ENCODE measurements at places on chromosomes 3 and 15.

- DNase-seq, result no peak
These were observed 69.1 kb upstream of the PROK2 start for GRCh38 chr3:71854096-71854495.

DNA sequence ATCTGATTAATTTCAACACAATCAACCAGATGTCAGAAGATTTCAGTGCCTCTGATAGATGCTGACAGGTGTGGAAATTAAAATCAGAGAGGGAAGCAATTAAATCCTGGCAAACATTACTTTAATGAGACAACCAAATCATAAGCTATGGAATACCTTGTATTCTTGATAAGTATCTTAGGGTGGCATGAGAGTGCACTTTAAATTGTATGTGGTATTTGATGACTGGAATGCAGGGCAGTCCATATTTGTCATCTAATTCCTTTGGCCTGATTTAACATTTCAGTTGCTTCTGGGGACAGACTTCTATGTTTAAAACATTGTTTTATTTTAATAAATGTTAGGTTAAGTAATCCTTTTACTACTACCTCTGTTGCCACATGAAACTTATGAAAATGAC lies 184.1 kb downstream of the LPP start:
- DNase-seq, result no peak

- DNase-seq, result no peak
These were observed 41.0 kb downstream of the EPHB3 start for GRCh38 chr3:184602372-184603150.

DNA sequence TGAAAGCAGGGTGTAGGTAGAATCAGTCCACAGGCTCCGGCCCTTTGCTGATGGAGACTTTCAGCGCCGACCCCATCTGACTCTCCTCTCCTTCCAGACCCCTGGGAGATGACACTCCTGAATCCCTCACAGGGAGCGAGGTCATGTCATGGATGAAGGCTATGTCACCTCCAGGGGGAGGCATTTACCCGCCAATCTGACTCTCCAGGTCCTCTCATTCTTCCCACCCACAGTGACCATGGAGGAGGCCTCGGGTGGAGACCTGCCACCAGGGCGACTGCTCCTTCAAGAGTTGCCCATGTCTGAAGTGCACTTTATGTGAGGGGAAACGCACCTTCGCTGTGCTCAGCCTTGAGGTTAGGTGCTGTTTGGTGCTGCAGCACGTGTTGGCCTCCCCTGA lies 112.7 kb downstream of the KLF13 start:
- no peak for DNase-seq

DNA sequence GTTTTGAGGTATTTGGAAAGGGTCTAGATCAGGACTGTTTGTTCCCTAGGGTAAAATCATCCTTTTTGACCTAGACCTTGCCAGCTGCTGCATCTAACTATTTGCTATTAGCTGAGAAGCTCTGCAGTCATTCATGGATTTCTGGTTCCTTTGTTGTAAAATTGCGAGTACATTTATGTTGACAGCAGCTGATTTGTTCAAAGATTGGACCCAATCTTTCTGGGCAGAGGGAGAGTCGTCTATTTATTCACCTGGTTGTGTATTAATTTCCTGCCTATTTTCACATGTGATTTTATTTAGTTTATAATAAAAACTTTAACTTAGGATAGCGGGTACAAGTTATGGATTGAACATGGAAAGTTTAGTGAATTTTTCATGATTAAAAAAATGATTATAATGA lies 236.3 kb downstream of the CNTN4 start:
- DNase-seq, result no peak

DNA sequence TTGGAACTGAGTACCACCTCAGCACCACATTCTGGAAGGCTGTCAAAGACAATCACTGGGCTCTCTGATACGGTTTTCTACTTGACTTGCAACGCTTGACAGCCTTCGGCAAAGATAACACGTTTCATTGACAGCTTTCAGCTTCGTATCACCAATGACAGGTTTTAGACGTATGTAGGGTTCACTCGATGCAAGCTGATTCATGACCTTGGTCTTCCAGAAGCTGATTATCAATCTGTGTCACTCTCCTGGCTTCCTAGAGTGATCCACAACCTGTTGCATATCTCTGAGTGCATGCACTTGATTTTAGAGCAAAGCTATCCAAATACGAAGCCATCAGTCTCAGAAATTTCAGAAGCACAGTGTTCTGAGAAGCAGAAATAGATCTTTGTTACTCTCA lies 381.6 kb downstream of the FEZF2 start:
- DNase-seq, result no peak

- no peak for DNase-seq
These were observed 271.2 kb upstream of the ROPN1 start for GRCh38 chr3:124263168-124263567.

- DNase-seq, result no peak
These were observed 5.9 kb downstream of the ZDHHC23 start for GRCh38 chr3:113953677-113954076.

DNA sequence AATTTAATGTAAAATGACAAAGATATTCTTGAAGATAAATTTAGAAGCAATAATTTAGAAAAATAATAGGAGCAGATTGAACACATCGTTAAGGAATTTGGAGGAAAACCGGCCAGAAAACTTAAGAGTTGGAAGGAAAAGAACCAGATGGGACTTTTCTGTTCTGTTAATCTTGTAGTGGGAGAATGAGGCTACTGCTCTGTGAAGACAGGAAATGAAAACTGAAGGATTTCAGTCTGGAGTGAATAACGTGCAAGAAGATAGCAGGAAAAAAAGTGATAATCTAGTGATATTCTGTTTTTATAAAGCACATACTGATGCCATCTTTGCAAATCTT lies 74.2 kb downstream of the DPPA2 start:
- no peak for DNase-seq

GRCh38 chr3:11737742-11738141 lies 94.0 kb upstream of the VGLL4 start:
- DNase-seq, result no peak

GRCh38 chr15:43100971-43101370 lies 4.9 kb downstream of the UBR1 start:
- DNase-seq, result no peak

DNA sequence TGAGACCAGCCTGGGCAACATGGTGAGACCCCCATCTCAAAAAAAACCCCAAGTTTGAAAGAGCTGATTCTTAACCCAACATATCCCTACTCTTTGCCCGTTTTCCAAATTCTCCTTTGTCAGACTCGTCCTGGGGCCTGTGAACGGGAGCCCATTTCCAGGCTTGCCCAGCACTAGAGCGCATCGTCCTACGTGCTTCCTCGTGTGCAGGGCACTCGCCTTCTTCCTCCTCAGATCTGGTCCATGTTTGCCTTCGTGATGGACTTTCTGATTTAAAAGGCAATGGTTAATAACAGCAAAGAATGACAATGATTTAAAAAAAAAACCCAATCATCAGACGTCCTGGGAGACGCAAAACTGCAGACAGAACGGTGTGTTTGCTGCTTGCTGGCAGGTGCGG lies 10.1 kb downstream of the MELTF start:
- no peak for DNase-seq

DNA sequence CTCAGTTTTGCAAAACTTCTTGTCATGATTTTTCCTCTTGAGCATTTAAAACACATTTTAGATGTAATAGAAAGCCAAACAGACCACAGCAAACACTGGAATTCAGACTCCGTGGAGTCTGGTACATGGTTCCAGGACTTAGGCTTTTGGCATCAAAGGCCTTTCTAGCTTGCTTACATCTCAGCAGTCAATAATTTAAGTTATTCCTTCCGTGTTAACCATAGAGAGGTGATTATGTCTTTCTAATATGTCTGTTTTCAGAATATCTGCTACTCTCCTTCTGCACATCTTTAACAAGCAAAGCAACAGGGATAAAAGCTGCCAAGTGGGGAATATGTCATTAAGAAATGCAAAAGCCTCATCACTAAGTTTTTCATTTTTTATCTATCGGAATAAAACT lies 171.7 kb upstream of the CRBN start:
- DNase-seq, result no peak

- DNase-seq, result no peak
These were observed 61.1 kb downstream of the FEZF2 start for GRCh38 chr3:62312201-62312600.

- DNase-seq, result no peak
These were observed 149.5 kb downstream of the TBC1D5 start for GRCh38 chr3:17592956-17593355.

DNA sequence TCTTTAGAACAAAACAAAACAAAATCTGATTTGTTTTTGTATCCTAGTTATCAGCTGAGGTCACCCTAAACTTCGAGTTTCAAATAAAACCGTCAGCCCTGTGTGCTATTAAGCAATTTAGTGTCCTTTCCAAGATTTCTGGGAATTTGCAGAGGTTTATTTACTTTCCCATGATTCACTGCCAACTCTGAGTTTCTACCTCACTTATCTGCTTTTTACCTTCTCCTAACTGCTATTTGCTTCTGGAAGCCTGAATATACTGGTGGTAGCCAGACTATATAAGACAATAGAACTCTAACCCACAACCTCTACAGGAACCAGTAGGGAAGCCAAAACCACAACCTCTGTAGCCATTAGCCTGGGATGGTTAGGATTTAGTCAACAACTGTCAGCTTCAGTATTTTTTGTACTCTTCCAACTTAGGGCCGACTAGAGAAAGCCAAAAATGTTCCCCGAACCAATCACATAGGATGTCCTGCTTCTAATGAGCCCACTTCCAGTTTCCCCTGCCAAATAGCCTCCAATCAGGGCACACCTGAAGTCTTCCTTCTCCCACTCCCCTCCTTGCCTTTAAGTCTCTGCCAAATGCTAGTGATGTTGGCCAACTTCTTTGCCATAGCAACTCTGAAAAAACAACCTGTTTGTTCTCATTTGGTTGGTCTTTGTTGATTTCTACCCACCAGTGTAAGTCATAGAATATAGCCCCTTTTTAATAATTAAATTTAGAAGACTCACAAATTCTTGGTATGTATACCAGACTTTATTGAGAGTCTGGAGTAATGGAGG lies 273.1 kb downstream of the ULK4 start:
- DNase-seq, result no peak

- no peak for DNase-seq
These were observed 12.4 kb downstream of the OTOL1 start for GRCh38 chr3:161508852-161509477.

DNA sequence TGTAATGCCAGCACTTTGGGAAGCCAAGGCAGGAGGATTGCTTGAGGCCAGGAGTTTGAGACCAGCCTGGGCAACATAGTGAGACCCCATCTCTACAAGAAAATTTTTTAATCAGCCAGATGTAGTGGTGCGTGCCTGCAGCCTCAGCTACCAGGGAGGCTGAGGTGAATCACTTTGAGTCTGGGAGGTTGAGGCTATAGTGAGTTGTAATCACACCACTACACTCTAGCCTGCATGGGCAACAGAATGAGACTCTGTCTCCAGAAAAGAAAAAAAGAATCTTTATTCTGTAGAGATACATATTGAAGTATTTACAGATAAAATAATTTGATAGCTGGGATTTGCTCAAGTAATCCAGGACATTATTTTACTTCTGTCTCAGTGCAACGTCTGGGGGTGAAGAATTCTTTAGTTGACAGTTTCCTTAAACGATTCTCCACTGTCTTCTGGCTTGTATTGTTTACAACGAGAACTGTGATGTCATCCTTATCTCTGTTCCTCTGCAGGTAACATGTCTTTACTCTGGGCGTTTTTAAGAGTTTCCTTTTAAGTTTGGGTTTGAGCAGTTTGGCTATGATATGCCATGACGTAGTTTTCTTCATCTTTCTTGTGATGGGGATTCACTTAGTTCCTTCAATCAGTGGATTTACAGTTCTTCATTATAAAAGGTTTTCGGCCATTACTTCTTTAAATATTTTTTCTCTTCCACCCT lies 26.3 kb downstream of the KPNA1 start:
- DNase-seq, result no peak

- DNase-seq, result no peak
These were observed 84.5 kb downstream of the ASB7 start for GRCh38 chr15:100686725-100687473.

DNA sequence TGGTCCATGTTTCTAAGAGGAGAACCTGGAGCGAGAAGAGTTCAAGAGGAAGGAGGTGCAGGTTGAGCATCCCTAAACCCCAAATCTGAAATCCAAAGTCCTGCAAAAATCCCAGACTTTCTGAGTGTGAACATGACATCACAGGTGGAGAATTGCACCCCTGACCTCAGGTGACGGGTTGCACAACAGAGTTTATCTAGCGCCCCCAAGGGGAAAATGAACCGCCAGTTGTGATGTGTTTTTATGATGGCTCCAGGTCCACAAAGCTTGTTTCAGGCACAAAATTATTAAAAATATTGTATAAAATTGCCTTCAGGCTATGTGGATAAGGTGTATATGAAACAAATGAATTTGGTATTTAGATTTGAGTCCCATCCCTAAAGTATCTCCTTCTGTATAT lies 420.0 kb downstream of the GABRB3 start:
- DNase-seq, result no peak

GRCh38 chr3:8647137-8647985 lies 2.8 kb upstream of the SSUH2 start:
- DNase-seq, result no peak

GRCh38 chr15:77904901-77905300 lies 172.6 kb downstream of the TBC1D2B start:
- no peak for DNase-seq

GRCh38 chr15:31740203-31740602 lies 290.1 kb upstream of the CHRNA7 start:
- DNase-seq, result no peak

- no peak for DNase-seq
These were observed 26.5 kb downstream of the MEF2A start for GRCh38 chr15:99592145-99592791.

- DNase-seq, result no peak
These were observed 77.5 kb upstream of the LMOD3 start for GRCh38 chr3:69199942-69200341.
